ENCODE measurements at places on chromosomes 3 and 15.

GRCh38 chr3:169389925-169390253 lies 273.6 kb downstream of the MECOM start:
- no peak for DNase-seq

DNA sequence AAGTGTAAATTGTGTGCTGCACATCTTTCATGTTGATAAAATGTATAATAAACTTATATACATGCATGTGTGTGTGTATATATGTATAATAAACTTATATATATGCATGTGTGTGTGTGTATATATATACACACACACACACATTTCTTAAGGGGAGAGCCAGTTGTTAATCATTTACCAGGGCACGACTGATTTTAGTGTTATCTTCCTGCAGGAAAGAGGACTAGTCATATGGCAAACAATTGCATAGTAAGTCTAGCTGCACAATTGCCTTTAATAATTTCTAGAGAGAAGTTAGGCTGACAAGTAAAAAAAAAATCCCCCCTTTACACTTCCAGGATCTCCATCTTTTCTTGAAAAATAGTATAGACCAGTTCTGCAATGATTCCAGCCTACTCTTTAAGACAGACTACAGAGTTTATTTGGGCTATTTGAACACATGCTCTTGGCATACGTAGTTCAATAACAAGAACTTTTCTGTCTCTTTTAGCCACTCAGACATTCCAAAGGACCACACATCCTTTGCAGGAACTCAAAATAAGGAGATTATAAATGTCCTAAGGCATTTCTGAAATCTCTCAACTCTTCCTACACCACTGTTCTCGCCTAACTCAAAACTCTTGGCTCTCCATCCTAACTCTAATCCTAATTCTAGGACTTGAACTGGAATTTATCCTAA lies 163.6 kb upstream of the SETMAR start:
- no peak for DNase-seq

DNA sequence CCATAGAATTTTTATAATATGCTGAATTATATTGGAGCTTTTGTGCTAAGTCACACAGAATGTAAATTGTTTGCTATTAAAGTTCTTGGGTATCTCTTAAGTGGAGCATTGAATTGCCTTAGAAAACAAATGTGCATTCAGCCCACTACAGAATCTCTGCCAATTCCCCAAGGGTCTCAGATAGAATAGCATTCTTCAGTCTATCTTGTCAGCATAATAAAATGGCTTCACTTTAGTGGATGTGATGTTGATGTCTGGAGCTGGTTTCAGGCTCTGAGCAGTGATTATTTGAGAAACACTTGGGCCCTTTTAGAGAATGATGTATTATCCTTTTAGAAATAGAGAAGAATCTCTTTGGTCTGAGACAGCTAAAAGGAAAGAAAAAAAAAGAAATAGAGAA lies 45.2 kb downstream of the LRCH3 start:
- DNase-seq, result no peak

DNA sequence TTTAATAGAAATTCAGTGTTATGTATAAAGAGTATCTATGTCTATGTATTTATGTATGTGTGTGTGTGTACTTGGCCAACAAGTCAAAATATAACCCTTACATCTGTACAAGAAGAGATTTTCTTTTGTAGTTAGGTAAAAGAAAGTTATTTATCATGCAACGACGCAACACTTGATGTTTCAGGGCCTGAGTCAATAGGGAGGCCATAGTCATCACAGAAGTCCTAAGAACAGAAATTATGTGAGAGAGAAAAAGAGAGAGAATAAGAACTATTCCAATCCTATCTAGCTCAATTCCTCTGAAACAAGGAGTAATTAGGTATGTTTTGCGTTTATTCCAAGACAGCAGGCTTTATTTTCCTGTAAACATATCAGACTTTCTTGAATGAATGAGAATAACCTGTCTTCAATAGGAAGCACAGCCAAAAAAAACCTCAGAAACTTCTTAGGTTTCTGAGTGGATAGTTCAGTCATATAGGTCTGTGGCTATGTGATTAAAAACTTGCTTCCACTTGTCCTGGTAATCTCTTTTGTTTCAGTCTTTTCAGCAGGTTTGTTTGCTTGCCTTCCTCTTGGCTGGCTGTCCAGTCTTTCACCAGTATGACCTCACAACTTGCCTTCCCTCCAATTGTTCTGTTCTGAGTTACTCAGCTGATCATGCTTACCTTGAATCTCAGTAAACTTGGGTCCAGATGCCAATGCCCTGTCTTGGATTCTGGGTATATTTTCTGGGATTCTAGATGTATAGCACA lies 382.4 kb upstream of the GBE1 start:
- DNase-seq, result no peak

GRCh38 chr15:89171136-89172072 lies 50.0 kb downstream of the RLBP1 start:
- peak; percentile 68 for DNase-seq

DNA sequence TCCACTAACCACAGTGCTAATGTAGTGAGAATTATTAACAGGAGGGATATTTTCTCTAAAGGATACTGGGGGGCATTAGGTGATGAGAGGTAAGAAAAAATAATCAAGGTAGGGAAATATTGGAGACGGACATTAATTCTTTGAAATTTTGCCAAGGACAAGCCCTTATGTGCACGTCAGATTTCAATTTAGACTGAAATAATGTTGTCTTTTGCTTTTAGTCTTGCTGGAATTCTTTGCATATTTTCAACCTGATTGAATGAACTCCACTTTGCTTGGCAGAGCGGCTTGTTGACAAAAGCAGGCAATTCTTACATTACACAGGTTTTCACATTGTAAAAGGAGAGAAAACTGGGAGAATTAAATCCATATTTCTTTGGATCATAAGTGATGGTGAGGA lies 25.0 kb upstream of the C3orf52 start:
- DNase-seq, result no peak

DNA sequence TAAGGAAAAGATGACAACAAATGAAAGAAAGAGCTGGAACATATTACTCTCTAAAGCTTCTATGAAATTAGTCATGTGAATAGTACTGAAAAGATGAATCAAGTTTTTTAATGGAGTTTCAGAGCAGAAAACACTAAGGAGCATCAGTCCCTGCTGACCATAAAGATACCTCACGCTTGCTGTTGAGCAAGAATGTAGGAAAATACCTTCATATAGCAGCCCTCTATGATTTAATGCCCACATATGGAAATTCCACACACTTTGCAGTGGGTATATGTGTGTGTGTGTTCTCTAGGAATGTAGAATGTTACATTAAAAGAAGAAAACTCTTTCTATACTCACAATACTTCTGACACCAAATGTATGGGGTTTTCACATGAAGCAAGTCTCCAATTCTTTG lies 355.0 kb downstream of the ERC2 start:
- DNase-seq, result no peak

GRCh38 chr3:37400945-37401344 lies 226.6 kb upstream of the LRRFIP2 start:
- DNase-seq, result no peak

GRCh38 chr3:72200332-72200731 lies 415.4 kb upstream of the PROK2 start:
- no peak for DNase-seq

GRCh38 chr3:191353022-191353777 lies 22.9 kb upstream of the UTS2B start:
- DNase-seq, result no peak

DNA sequence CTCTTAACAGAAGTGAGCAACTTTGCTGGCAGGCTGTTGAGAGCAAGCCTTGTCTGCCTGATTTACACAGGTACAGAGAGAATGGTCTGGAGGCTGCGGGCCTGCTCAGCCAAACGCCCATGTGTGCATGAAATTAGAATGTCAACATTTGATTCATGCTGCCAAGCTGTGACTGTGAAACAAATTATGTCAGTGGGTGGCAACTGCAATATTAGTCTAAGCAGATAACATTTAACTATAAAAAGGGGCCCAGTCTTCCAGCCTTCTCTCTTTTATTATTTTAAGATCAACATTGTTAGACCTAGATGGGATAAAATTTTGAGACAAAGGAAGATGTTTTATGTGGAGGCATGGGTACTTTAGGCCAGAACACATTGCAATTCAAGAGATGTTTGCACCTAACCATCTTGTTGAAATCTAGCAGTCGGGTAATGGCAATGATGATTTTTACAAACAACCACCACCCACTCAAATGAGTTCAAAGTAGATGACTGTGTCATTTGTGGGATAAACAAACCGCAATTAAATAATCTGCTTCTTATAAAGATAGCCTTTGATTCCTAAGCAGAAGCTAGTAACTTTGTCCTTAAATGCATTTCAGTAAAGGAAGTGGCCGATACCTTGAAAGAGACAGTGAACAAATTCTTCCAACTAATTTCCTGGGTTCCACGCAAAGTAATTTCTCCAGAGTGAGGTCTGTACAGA lies 70.2 kb downstream of the FOXB1 start:
- no peak for DNase-seq

- no peak for DNase-seq
Observed at GRCh38 chr3:2652386-2652785, 457.8 kb downstream of the IL5RA start.

DNA sequence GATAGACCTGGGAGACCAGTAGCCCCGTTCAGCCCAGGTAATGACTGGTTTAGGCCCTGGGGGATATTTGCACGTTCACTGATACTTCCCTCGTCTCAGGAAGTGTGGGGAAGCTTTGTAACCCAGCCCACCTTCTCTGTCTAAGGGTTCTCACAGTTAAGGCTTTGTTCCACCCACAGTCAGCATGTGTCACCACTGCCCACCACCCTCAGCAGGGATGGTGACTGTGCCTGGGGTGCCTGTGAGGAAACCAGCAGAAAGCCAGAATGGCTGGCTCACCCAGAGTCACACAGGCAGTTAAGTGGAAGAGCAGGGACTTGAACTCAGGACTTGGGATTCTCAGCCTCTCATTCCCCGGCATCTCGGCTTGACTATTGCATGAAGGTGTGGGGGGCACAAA lies 5.2 kb downstream of the KBTBD13 start:
- DNase-seq, result no peak

GRCh38 chr15:50939911-50940310 lies 31.4 kb downstream of the AP4E1 start:
- DNase-seq, result no peak

DNA sequence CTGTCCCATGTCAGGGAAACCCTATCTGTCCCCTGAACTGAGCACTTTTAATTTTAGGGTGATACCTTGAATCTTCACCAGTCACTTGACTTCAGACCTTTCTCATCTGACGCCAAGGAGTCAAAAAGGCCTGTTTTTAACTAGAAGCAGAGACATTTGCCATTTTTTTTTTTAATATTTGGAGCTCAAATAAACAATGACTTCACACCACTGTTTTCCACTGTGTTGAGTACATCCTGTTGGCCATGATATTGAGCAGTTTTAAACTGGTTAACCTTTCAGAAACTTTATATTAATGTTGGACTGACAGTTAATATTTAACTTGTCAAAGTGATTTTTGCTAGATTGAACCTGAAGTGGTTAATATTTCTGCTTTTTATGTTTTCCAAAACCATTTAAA lies 28.2 kb downstream of the DAG1 start:
- no peak for DNase-seq

DNA sequence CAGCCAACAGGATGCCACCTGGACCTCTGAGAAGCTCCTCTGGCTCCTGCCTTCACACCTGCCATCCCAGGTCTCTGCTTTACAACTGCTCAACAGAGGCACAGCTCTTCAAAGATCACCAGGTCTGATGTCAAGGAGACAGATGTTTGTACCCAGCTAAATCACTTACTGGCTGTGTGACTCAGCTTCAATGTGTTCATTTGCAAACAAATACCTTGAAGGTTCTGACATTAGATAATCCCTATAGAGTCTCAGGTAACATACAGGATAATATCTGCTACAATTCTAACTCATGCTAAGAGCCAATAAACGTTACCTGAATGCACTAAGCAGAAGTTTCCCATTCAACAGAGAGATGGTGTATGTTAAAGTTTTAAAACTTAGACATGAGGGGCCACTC lies 163.4 kb upstream of the IGF1R start:
- no peak for DNase-seq

DNA sequence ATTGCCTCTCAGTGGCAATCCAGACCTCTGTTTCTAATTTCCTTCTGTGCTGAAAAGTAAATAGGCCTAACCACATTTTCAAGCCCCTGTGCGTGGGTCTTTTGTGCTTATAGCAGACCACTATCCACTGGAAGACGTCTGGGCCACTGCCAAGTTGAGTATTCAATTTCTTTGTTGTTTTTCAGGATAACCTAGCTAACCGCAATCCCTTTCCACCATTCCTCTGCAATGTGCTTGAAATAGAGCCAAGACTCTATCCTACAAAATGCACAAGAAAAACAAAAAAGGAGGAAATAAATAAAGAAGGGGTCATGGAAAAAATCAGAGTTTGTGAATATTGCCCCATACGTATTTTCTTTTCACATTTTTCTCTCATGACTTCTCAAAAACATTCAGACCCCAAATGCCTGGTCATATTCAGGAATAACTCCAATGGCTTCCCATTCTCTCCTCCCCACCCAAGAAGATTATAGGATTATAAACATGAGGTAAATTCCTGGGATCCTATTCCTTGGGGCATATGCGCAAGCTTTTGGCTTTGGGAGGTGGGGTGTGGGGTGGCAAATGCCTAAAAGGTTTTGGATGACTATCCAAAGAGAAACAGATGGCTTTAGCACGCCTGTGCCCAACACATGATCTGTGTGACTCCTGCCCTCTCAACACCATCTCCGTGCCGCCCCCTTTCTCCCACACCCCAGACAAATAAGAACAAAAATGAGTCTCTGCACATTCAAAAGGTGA lies 217.9 kb upstream of the THBS1 start:
- DNase-seq, result no peak

GRCh38 chr3:87136066-87136596 lies 91.0 kb upstream of the CHMP2B start:
- DNase-seq, result no peak

GRCh38 chr15:34754171-34754601 lies 612 bp downstream of the GJD2 start:
- DNase-seq, result no peak

DNA sequence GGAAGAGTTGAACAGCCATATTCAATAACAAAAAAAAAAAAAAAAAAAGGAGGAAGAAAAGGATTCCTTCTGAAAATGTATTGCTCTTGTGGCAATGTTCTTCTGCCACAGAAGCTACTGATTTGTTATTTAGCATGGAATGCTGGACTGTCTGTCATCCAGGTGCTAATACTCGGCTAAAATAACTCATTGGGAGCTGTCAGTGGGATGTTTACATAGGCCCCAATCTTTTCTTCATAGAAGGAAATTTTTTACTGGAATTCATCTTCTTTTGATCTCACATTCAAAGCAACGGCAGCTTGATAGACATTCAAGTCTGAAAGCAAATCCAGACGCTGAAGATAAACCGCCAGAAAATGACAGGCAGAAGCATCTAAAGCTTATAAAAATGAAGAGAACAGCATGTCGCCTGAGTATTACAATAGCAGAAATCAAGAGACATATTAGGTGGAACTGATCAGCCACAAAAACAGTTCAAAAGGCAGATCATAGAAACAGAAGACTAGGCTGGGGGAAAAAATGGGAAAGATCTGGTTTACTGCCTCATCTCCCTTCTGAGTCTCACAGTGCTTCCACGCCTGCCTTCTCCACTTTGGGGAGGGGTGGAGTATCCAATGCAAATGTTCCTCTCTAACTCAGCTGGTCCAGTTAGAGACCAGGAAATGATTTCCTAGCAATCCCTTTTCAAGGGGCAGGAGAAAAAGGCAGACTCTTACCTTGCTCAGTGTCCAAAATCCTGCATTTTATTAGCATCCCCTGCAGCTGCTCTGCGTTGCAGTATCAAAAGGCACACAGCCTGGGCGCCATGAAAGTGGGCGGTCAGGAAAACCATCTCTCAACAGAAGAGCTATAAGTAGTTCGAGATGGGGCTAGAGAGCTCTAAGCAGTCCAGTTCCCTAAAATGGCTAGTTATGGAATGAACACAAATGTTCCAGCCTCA lies 451.9 kb downstream of the FOXP1 start:
- peak; percentile 32 for DNase-seq

GRCh38 chr15:81235276-81236123 lies 38.8 kb downstream of the IL16 start:
- DNase-seq, result no peak
